Fibroblast of skin of left biceps (primary cell): ENCODE measurements at places on chromosomes 3 and 15.

DNA sequence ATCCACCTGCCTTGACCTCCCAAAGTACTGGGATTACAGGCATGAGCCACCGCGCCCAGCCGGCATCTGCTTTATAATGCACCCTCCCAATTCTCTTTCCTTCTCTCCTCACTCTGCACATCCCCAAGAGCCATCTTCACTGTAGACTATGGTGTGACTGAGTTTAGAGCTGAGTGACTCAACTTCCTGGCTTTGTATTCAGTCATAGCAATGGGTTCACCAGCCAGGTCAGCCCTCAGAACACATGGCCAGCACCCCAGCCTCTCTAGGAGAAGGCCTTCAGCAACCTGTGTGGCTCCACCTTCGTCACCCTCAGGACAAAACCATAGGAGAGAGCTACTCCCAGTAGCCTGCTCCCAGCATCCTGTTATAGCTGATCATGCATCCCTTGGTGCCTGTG is 33.0 kb downstream of the ARID3B start:
- DNase-seq, result no peak

- peak; percentile 38 for DNase-seq
Measured at GRCh38 chr3:71168121-71168721, 415.3 kb downstream of the FOXP1 start.

DNA sequence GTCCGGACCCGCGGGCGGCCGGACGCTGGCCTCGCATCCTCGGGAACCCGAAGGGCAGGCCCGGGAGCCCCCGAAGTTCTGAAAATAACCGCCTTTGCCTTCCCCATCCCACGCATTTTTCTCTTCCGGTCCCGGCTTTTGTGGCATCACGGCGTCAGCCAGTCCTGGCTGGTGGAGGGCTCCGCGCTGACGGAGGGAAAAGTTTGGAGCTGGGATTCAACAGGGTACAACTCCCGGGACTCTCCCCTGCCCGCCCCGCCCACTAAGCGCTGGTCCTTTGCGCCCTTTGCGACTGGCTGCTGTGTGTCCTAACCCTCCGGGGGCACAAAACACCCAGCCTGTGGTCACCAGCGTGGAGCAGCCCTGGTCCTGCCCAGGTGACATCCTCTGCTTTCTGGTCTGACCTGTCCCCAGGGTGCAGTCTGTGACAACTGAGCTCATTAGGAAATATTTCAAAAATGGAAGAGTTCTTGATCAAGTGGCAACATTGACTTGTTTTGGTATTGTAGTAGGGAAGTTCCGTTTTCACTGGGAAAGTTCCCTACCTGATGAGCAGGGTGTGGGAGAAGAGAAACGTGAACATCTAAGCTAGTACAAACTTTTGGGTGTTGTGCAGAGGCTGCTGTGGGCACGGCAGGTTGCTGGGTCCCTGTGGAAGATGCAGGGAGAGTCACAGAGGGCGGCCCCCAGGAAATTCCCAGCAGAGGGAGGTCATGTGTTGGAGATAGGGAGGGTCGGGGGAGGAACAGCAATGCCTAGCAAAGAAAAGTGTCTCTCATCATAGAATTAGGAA is 775 bp downstream of the ARNT2 start:
- no peak for DNase-seq

DNA sequence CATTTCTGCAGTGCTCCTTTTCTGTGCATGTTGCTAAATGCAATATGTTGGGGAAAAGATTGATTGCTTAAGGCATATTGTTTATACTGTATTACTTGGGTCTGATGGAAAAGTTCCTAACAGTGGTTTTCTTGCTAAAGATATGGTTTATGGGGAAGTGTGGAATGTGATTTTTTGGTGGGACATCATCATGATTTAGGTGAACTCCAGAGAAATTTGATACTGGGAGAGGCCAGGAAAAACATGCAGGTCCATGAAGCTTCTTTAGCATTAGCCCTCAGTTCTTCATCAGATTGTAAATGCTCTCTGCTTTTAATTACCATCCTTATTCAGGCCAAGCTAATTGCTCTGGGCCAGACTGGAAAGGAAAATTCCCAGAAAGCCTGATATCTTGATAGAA is 147.5 kb downstream of the LRTM1 start:
- DNase-seq, result peak; percentile 34

- DNase-seq, result peak; percentile 68
Measured at GRCh38 chr3:81778678-81779182, 17.3 kb upstream of the GBE1 start.
